SJCRH30 (cell line): ENCODE measurements at places on chromosomes 2 and 18. TPM values are rescaled to one million over a fixed set of nuclear protein-coding genes. Genes with fewer than 3 reads are reported as not detected.

- peak; percentile 54 for DNase-seq
These were observed 67.6 kb upstream of the ZFP36L2 start for GRCh38 chr2:43293744-43294695.

- no peak for DNase-seq
These were observed 141.7 kb upstream of the CCDC68 start for GRCh38 chr18:55100817-55101457.

The CTNNA2 gene
- total RNA-seq, result not detected in 2 replicates

DNA sequence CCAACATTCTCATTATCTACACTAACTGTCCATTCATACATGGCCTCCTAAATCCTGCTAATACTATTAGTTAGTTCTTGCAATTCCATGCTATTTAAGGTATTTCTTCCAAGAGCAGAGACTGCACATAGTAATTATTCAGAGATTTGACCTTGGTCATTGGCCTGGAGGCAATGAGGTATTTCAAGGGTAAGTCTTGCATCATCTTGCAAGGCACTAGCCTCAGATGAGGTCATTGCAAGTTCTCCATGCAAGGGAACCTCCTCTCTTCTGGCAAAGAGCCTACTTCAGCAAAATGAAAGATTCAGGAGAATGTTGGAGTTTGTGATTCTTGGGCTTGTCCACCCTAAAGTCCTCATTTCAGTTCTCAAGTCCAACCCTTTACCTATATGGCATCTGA is 48.5 kb upstream of the IKZF2 start:
- DNase-seq, result no peak

- no peak for DNase-seq
These were observed 11.1 kb upstream of the IMPA2 start for GRCh38 chr18:11969904-11970835.

DNA sequence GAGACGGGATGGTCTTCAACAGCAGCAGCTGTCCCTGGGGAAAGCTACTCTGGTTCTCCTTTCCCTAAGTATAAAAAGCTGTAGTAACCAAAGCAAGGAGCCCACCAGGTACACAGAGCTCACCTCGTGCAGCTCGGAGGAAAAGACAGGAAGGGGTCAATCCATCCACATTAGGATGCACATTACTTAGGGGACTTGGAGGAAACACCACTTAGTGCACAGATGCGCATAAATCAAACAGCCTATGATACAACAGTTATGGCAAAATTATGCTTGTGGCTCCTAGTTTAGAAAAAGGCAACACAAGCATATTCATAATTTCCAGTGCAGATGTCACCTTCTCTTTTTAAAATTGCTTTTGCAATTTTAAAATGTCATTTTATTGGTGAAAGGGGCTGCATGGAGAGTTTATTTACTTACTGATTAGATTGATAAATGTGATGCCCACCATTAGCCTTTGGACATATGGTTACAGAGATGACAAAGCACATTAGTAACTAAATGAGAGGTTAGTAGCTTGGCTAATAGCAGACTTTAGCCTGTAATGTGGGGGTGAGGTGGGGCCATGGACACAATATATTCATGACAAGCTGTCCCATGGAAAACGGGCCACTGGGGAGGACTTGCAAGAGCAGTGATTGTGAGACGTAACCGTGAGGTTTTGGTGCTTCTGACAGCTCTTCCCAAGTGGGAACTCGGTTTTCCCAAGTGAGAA is 199.8 kb downstream of the MYT1L start:
- no peak for DNase-seq
